ENCODE measurements at places on chromosomes 3 and 15.

GRCh38 chr3:149703466-149703865 is 45.6 kb upstream of the WWTR1 start:
- peak; percentile 46 for DNase-seq

- no peak for DNase-seq
Measured at GRCh38 chr3:27669591-27669990, 52.5 kb downstream of the EOMES start.

GRCh38 chr15:87628311-87628710 is 628.2 kb downstream of the NTRK3 start:
- no peak for DNase-seq

GRCh38 chr3:21390136-21390535 is 360.9 kb downstream of the ZNF385D start:
- peak; percentile 77 for DNase-seq

DNA sequence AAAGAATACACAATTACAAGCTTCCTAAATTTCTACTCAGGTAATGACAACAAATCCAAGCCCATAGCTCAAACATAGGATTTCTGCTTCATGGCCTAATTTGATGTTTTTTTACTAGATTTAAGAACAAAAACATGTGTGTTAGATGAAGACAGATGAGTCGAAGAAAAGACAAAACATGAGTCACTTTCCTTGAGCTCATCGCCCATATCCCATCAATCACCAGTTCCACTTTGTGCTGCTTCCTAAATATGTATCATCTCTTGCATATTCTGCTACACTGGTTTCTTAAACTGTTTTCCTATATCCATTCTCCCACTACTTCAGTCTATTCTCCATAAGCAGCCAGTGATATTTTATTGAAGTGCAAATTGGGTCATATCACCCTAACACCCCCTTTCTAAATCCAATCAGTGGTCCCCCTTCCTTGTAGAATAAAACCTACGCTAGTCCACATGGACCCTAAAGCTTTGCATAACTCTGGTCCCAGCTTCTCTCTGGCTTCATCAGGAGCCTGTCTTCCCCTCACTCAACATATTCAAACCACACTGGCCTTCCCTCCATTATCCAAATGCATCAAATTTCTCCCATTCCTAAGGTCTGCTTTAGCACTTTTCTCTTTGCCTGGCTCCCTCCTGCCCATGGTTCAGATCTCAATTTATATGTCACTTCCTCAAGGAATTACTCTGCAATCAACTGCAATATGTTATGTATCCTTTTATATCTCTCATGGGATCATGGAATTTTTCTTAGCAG is 1033.9 kb downstream of the FHIT start:
- DNase-seq: peak; percentile 15

GRCh38 chr3:186994000-186994955 is 64.0 kb downstream of the ST6GAL1 start:
- no peak for DNase-seq

- no peak for DNase-seq
Measured at GRCh38 chr3:24359102-24359501, 135.5 kb downstream of the THRB start.

GRCh38 chr15:89192136-89192535 is 29.2 kb downstream of the RLBP1 start:
- DNase-seq: no peak

- DNase-seq: no peak
Measured at GRCh38 chr15:30872341-30872748, 31.4 kb upstream of the FAN1 start.

DNA sequence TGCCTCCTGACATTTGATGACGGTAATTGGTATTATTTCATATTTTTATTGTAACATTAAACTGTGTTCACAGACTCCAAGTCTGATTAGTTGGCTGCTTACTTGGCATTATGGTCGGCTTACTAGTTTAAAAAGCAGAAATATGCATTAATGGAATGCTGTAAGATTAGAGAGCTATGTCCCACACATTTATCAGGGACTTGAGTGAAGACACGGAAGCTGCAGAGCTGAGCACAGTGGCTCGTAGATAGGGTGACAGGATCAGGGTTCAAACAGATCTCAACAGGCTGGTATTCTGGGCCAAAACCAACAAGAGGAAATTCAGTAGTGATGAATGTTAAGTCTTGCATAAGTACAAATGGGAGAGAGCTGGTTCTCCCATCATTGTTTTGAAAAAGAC is 113.8 kb downstream of the ADAMTSL3 start:
- DNase-seq: no peak

- DNase-seq: no peak
Measured at GRCh38 chr3:57937092-57937491, 71.1 kb upstream of the FLNB start.

- DNase-seq: no peak
Measured at GRCh38 chr3:30438126-30438525, 168.3 kb upstream of the TGFBR2 start.

DNA sequence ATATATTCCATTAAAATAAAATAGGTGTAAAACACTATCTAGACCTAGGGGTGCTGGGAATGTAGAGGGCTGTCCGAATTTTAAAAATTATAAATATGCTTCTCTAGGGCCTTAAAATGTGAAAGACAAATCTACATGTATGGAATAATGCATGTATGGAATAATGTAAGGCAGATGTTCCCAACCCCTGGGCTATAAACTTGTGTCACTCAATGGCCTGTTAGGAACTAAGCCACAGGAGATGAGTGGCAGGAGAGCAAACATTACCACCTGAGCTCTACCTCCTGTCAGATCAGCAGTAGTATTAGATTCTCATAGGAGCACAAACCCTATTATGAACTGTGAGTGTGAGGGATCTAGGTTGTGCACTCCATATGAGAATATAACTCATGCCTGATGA is 482.6 kb upstream of the TGFBR2 start:
- no peak for DNase-seq

DNA sequence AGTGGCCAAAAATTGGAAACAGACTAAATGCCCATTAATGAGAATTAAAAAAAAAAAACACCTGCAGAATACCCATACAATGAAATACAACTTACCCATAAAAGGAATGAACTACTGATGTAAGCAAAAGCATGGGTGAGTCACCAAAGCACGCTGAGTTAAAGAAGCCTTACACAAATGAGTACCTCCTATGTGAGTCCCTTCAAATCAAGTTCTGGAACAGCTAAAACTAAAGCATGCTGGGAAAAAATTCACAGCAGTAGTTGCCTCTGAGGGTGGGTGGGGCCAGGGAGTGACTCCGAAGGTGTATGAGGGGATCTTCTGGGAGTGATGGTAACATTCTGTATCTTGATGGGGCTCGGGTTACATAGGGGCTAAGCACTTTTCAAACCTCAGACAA is 11.4 kb downstream of the MYO5C start:
- DNase-seq: no peak

GRCh38 chr3:169295126-169295525 is 368.4 kb downstream of the MECOM start:
- no peak for DNase-seq

DNA sequence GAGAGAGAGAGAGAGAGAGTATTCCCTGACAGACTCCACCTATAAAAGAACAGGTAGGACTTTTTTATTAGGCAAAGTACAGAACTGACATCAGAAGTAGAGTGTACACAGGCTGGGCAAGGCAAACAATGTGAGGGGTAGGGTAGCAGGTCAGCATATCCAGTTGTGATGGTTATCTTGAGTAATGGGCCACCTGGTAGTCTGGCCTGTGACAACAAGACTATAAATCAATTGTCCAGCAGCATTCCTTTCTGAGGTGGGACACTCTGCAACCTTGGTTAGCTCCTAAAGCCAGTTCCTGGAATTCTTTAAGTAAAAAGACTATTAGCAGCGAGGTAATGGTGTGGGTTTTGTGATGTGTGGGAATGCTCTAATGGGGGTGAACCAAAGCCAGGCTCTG is 14.9 kb upstream of the TMCC1 start:
- no peak for DNase-seq

DNA sequence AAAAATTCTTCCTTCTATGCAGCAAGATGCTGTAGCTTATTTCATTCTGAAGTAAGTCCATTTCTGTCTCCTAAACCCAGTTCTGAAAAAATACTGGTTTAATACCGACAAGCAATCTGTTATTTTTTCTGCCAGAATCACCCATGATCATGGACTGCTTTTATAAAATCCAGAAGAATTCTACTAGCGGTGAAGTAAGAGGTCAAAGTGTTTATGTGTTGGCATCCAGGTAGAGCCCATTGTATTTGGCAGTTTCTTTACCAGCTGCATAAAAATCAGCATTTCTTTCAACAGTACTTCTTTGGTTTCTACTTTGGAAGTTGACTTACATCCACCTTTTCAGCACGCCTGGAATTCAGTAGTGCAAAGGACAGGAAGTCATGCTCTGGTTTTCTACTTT is 484.8 kb downstream of the NAALADL2 start:
- DNase-seq: no peak

DNA sequence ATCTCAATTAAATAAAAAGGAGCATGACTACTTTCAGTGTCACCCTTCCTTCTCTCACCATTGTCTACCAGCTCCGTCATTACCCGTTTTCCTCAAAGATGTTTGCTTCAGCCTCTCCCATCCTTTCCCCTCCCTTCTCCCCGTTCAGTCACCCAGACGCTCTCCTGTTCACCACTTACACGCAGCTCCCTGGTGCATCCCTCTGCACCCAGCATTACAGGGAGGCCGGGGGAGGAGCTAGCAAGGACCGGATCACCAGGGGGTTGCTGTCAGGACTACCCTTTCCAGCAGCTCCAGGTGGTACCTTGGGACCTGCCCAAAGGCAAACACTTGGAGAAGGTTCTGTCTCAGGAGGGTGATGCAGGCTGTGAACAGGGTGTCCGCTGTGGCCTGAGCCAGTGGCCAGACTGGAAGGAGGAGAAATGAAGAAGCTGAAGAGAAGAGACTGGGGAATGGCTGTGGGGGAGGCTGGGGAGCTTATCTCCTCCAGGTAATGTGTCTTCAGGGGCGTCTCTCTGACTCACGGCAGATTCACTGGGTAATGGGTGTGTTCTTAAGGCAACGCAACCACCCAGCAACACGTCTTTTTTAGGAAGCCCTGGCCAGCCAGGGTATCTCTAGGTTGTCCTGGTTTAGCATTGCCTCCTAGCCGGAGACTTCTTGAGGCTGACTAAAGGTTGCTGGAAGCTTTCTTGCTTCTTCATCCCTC is 21.8 kb upstream of the BDH1 start:
- no peak for DNase-seq

GRCh38 chr3:189820365-189820720 is 189.2 kb downstream of the TP63 start:
- DNase-seq: no peak

DNA sequence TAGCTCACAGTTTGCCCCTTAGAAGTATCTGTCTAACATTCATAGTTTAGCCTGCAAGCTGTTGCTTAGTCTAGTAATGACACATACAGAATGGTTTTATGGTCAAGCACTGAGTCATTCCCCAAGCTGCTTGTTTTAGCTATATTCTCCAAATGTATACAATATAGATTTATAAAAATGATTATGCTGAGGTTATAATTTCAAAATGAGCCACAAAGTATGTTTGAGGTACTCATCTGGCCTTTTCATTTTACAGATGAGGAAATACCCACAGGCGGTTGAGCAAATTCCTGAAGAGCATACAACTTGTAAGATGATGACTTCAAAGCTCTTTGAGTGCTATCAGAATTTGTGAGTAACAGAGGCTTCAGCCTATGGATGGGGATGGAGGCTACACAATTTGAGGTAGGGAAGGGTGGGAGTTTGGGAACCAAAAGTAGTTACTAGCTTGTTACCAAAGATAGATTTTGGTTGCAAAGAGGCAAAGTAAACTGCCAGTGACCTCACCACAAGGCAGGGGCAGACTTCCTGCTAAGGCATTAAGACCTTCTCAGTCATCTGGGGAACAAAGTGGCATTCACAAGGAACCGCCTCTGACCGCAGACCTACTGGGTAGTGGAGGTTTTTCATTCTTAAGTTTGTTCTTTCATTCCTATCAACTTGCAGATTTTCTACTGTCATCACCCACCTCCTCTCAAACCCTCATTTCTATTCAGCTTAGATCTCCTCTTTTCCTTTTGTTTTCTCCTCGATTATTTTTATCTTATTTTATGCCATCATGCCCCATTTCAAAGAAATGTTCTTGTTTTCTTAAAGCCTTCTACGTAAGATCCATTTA is 257.2 kb upstream of the NECTIN3 start:
- peak; percentile 24 for DNase-seq

- no peak for DNase-seq
Measured at GRCh38 chr3:61573441-61573840, 12.1 kb downstream of the PTPRG start.

GRCh38 chr3:72352176-72352575 is 496.1 kb downstream of the SHQ1 start:
- no peak for DNase-seq

DNA sequence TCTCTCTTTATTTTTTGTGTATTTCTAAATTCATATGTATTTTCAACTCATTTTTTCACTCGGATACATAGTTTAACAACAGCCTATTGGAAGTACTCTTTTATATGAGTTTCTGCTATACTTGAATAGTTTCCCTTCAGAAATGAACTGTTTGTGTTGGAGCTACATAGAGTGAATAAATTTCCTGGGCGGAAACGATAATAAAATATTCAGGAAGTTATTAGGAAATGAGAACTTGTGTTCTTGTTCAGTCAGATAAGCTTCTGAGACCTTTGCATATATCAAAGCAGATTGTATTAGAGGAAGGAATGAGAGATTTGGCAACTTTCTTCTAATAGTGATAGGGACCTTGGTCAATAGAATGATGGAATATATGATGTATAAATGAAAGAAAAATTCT is 27.3 kb downstream of the NEO1 start:
- no peak for DNase-seq

DNA sequence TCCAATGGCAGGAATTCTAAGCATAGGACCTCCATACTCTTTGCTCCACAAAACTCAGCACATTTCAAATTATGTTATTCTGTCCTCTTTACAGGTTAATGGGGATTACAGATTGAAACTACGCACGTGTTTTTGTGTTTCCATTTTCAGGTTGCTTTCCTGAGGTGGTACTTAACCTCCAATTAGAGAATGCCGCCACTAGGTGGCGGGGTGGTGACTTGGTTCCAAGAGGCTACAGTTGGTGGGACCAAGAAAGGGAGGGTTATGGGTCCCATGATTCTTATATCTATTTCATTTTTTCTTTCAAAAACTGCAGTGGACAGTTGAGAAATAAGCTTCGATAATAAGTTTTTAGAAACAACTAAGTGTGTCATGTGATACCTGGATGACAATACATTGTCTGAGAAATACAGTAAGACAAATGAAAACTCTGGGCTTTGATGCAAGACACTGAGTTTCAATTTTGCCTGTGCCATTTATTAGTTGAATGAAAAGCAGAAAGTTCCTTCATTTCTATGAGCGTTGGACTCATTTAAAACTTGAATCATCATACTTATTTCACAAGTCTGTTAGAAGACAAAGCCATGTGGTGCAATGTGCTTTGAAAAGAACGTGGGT is 539.0 kb downstream of the FGF12 start:
- DNase-seq: peak; percentile 5

DNA sequence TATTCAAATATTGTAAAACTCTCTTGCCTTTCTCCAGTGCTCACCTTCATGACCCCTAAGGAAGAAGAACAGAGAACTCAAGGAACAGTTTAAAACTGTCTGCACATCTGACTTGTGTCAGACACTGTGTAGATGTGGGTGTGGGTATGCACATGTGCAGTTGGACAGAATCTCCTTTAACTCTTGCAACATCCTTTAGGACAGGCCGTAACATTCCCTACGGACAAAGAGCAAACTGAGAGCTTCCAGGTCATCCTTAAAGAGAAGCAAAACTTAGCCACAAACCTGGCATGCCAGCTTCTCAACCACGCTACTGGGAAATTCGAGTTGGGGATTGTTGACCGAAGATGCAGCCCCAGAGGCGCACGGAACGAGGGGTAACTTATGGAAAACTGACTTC is 4.1 kb upstream of the SFMBT1 start:
- DNase-seq: no peak

- peak; percentile 77 for DNase-seq
Measured at GRCh38 chr3:101780661-101781060, 1.6 kb downstream of the NXPE3 start.

- DNase-seq: peak; percentile 72
Measured at GRCh38 chr15:55282284-55282833, 7.3 kb downstream of the RAB27A start.

Data from GM03348 (cell line).